T-helper 2 cell (primary cell): ENCODE measurements at places on chromosomes 12 and 14.

DNA sequence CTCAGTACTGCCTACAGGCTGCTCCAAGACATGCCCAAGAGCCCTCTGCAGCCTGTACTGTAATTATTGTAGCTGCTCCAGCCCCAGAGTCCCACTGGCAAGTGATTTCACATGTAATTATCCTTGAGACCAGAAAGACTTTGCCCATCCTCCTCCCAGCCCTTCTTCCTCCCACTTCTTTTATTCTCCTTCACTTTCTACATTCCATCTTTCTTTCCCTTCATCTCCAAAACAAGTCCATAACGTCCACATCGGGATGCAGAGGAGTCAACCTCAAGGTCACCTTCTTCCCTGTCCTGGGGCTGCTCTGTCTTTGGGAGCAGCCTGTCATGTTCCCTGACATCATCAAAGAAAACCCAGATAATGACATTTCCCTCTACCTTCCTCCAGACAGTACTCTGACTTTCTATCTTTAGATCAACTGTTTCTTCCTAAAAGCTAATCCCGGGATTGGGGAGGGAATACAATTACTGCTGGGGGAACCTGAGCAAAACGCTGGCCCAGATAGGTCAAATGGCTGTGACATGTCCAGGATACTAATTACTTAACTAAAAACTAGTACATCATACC, 39.1 kb downstream of the SLC8A3 start:
- no peak for DNase-seq

- no peak for DNase-seq
Measured at GRCh38 chr12:2682296-2683251, 112.2 kb upstream of the FKBP4 start.

GRCh38 chr12:130765186-130765659, 49.1 kb upstream of the RIMBP2 start:
- no peak for DNase-seq

GRCh38 chr12:111410431-111411184, 4.9 kb downstream of the SH2B3 start:
- DNase-seq, result no peak

- no peak for DNase-seq
Measured at GRCh38 chr14:96698960-96699539, 98.1 kb upstream of the VRK1 start.

DNA sequence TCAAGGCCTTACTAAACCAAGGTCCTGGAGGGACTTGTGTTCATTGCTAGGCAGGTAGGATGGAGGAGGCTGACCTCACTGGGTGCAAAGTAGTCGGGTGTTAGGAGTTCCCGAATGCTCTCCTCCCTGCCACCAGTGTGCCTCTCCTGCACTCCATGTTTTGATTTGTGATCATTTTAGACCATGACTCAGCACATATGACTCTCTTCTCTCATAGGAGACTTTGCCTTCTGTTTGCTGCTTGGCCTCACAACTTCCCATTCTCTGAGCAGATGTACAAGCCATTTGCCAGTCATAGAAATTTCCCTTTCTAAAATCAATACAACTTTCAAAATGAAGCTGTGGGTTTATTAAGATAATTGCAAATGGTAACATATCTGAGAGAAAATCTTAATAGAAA, 46.6 kb upstream of the LRIG3 start:
- DNase-seq, result no peak

- no peak for DNase-seq
Measured at GRCh38 chr12:15186597-15186996, 34.6 kb downstream of the RERG start.

DNA sequence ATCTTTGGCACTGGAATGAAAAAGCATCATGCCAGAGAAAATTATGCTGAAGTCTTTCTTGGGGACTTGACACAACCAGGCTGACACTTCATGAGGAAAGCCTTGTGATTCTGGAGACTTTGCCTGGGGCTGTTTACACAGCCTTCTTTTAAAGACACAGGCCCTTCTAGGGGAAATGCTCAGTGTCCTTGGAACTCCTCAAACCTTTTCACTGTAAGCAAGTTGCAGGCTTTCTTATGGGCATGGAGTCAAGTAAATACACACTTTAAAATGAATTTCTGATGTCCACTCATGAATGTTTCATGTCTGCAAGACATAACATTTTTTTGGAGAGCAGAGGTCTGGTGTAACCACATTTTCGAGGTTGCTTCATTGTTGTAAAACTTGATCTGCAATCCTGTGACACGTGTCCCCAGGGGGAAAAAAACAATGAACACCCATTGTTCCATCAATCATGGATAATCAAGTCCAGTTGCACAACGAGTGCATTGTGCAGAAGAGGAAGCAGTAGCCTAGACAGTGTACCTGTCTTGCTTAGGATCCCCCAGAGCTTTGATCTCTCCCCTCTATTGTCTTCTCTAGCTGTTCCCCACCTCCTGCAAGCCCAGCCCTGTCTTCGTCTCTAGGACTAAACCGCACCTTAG, 155.1 kb upstream of the PRICKLE1 start:
- DNase-seq, result no peak

- no peak for DNase-seq
Measured at GRCh38 chr14:65789363-65789762, 376.8 kb downstream of the FUT8 start.

DNA sequence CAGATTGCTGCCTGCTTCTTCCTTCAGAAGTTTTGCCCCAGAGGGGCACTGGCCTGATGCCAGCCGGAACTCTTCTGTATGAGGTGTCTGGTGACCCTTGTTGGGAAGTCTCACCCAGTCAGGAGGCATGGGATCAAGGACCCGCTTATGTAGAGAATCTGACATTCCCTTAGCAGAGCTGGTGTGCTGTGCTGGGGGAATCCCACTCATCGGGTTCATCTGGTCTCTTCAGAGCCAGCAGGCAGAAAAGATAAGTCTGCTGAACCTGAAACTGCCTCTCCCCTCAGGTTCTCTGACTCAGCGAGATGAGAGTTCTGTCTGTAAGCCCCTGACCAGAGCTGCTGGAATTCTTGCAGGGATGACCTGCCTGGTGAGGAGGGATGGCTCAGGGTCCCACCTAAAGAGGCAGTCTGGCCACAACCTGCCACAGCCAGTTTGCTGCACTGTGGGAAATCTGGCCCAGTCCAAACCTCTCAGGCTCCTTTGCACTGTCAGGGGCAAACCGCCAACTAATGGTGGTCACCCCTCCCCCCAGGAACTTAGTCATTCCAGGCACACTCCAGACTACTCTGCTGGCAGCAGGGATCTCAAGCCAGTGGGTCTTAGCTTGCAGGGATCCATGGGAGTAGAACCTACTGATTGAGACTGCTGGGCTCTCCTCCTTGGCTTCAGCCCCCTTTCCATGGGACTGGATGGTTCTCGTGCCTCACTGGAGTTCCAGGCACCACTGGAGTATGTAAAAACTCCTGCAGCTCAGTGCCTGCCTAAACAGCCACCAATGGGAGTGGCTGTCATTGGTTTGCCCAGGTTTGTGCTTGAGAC, 4.1 kb downstream of the CLEC2D start:
- DNase-seq, result peak; percentile 45

DNA sequence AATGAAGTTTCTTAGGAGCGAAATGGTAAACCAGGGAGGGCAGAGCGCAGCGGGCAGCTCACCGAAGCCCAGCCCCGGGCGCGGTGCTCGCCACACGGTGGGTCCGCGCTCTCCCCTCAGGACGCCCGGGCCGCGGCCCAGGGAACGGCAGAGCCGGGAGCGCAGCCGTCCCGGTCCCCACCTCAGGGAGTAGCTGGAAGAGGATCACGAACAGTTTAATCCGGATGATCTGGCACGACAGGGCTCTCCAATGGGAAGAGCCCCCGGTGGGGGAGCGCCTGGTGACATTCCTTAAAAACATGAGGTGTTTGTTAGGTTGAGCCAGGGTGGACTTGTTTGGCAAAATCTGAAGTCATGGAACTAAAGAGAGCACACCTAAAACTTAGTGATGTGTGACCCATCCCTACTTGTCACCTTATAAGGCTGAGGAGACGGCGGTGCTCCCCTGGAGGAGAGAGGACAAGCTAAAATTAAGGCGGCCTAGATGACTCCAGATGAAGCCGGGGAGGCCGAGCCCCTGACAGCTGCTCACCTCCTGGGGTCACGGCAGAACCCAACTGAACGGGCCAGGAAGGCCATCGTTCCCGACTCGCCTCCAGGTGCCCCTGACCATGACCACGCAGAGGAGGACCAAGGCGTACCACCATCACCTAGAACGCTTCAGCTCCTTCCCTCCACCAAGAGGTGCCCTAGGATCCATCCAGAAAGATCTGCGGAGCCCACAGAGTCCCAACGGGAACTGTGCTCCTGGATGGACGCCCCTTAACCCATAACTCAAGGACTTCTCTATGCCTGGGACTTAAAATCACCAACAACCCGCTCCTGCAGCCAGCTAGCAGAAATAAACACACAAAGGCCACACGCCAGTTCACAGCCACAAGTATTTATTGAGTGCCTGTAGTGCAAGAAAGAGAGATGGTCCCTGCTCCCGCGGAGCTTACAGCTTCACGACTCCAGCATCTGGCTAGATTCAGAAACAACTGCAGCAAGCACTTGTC, 866 bp upstream of the PITPNM2 start:
- DNase-seq, result no peak

DNA sequence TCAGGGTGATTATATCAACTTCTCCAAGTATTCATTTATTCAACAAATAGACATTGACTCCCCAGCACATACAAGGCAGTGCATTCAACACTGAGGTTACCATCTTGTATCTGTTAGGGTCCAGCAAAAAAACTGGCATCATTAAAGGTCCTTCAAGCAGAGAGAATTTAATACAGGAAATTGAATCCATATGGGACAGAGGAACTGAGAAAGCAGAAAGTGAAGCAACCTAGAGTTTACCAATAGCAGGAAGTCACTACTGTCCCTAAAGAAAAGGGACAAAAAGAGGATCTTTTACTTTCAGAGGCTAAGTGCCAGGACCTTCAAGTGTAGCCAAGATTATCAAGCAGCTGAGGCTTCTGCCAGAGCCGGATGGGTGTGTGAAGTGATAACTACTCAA, 237.8 kb upstream of the TBX3 start:
- no peak for DNase-seq

GRCh38 chr12:119201789-119202543, 23.2 kb downstream of the HSPB8 start:
- no peak for DNase-seq

GRCh38 chr14:70183991-70184390, 4.8 kb downstream of the SLC8A3 start:
- DNase-seq, result no peak

DNA sequence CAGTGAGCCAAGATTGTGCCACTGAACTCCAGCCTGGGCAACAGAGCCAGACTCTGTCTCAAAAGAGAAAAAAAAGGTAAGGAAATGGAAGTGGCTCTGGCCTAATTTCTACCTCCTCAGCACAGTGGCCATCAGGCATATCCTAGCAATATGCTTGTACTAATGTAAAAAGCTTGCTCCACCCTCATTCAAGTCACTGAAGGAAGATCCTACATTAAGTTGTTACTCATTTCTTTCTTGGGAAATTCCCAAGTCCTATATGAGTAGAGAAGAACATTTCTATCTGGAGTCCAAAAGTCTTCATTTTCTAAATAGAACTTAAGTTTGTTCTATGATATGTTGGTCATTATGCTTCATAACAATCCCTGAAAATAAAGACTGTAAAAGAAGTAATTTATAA, 67.3 kb upstream of the HOXC13 start:
- DNase-seq, result no peak

DNA sequence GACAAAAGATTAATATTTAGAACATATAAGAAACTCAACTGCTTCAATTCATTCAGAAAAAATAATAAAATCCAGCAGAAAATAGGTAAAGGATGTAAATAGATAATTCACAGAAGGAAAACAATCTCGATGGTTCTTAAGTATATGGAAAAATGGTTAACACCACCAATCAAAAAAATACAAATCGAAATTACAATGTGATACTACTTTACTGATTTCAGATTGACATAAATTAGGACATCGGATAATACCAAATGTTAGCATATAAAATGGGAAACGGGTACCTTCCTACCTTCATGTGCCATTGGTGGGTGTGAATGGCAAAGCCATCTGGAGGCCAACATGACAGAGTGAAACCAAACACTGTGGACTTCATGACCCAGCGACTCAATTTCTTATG, 1.6 kb upstream of the PPP4R4 start:
- DNase-seq, result no peak
